Activated CD8-positive, alpha-beta memory T cell treated with anti-CD3 and anti-CD28 coated beads for 1 hour (primary cell): ENCODE measurements at places on chromosomes 7 and 10.

- DNase-seq: no peak
Measured at GRCh38 chr10:133150656-133151055, 9.4 kb upstream of the KNDC1 start.

DNA sequence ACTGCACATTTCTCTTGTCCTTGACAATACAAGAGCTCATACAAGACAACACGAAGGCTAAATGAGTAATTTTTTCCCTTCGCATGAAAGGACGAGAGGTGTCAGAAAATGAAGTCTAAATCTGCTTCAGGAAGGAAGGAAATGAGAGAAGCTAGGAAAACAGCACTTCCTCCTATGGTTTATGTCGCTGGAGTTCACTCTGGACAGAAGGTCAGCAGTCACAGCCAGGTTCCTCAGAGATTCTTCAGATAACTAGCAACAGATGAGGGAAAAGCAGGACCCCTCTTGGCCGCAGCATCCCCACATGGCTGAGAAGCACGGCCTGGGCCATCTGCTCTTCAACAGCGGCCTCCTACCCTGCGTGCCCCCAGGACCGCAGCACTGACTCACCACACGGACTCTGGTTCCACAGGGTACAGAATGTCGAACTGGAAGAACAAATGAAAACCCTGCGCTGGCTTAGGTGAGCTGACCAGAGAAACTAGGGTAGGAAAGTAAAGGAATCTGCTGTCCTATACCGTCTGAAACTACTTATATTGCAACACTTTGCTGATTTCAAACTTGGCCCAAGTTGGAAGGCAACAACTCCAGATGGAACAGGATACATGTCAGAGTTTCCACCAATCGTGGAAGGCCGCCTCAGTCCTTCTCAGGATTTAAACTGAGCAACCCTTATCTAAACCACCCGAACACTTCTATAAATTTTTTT lies 26.3 kb downstream of the DNMBP start:
- DNase-seq: no peak

DNA sequence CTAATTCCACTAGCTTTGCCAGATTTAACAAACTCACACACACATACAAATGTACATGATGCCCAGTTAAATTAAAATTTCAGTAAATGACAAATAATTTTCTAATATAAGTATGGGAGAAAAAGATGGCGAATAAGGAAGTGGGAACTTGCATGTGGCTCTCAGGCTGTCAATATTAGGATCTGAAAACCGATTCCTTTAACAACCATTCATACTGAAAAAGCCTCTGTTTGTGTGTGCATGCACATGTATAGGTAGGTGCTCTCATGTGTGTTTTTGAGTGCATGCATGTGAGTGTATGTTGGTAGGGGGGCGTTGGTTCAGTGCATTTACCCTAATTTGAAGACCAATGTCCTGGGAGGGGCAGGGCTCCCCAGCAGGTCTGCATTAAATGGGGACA lies 125.3 kb downstream of the HTR7 start:
- DNase-seq: no peak

DNA sequence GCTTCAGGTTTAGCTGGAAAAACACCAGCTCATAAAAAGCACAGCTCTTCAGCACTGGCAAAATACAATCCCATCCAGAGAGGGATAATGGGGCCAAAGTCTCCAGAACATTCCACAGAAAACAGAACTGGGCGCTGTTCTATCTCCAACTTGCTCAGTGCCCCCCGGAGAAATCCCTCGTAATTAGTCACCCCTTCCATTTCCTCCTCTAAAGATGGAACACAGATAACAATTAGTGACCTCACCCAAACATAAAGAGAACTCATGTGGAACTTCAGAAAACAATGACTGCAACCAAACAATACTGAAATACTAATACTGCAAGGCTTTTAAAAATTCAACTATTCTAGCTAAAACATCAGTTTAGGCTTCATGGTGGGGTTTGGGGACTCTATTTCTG lies 46.3 kb downstream of the KIAA1549 start:
- DNase-seq: no peak

DNA sequence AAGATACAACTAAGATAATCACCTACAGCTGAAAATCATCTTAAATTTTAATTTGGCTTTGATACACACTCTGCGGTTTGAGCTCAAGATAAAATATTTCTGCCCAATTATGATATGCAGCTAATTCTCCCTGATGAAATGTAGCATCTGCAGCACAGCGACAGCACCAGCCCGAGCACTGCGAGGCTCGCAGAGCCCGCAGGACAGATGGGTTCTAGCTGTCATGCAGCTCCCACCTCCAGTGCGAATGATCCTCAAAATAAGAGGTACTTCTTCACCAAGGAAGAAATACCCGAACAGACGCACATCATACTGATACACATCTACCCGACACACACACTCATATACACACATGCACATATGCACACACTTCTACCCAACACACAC lies 457.6 kb downstream of the PTPRN2 start:
- DNase-seq: no peak
